Peyer's patch (tissue), 4 donors: ENCODE measurements at places on chromosomes 12 and 14. TPM values are rescaled to one million over a fixed set of nuclear protein-coding genes. Genes with fewer than 3 reads are reported as not detected.

DPF3 gene
- 24.7 TPM for total RNA-seq

PLEKHG7 gene
- total RNA-seq = 2.4 TPM

MLF2 gene
- 174 TPM for total RNA-seq

SVOP gene
- total RNA-seq = 1.2 TPM

CEBPE gene
- total RNA-seq = not detected

PRIMA1 gene
- 1.2 TPM for total RNA-seq

REP15 gene
- 14.3 TPM for total RNA-seq

RHOJ gene
- total RNA-seq = 43.7 TPM

SLC17A8 gene
- 83.1 TPM for total RNA-seq

DPY19L2 gene
- total RNA-seq = 7.4 TPM

CLEC1B gene
- not detected for total RNA-seq

SOAT2 gene
- not detected for total RNA-seq

TSHR gene
- total RNA-seq = not detected

IGFBP6 gene
- 185 TPM for total RNA-seq

GRCh38 chr12:67151886-67152285 lies 117.3 kb upstream of the CAND1 start:
- H3K27ac ChIP-seq = no peak overlapping the region
- no peaks in the 10 kb centered on the region for H3K36me3 ChIP-seq
- H3K4me1 ChIP-seq = no peaks in the 10 kb centered on the region
- DNase-seq = no peak
- H3K4me3 ChIP-seq = no peak overlapping the region

GRCh38 chr14:36113341-36113740 lies 63.2 kb downstream of the PTCSC3 start:
- H3K27ac ChIP-seq = no peak overlapping the region
- H3K27me3 ChIP-seq = no peaks in the 10 kb centered on the region
- no peak for DNase-seq
- no peaks in the 10 kb centered on the region for H3K36me3 ChIP-seq

GRCh38 chr14:79331830-79332229 lies 879.5 kb downstream of the DIO2 start:
- H3K27me3 ChIP-seq = no peaks in the 10 kb centered on the region
- H3K27ac ChIP-seq = no peak overlapping the region
- H3K4me1 ChIP-seq = no peaks in the 10 kb centered on the region

- no peaks in the 10 kb centered on the region for H3K27me3 ChIP-seq
- H3K4me3 ChIP-seq = no peak overlapping the region
- no peaks in the 10 kb centered on the region for H3K4me1 ChIP-seq
- H3K36me3 ChIP-seq = no peaks in the 10 kb centered on the region
- no peak for DNase-seq
- H3K27ac ChIP-seq = no peak overlapping the region
Measured at GRCh38 chr14:53938136-53938837, 18.3 kb downstream of the BMP4 start.

DNA sequence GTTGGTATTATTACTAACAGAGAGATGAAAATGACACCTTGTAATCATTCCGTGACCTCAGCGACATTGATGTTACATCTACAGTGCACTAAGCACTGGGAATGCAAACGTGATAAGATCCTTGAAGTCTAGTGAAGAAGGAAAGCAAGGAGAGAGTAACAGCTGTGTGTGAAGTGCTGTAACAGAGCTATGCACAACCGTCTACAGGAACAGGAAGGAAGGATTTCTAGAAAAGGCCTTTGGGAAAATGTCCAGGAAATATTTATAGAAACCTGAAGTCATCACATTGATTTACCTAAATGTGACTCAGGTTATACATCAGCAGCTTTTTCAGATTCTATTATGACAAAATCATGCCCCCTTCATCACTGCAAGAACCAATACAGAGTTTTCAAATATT lies 304.2 kb upstream of the AMIGO2 start:
- no peaks in the 10 kb centered on the region for H3K27me3 ChIP-seq
- no peak overlapping the region for H3K4me3 ChIP-seq
- DNase-seq = no peak
- H3K27ac ChIP-seq = no peak overlapping the region

GRCh38 chr12:59803735-59804134 lies 207.9 kb downstream of the SLC16A7 start:
- DNase-seq = no peak
- no peak overlapping the region for H3K4me3 ChIP-seq
- no peaks in the 10 kb centered on the region for H3K36me3 ChIP-seq
- no peak overlapping the region for H3K27ac ChIP-seq

DNA sequence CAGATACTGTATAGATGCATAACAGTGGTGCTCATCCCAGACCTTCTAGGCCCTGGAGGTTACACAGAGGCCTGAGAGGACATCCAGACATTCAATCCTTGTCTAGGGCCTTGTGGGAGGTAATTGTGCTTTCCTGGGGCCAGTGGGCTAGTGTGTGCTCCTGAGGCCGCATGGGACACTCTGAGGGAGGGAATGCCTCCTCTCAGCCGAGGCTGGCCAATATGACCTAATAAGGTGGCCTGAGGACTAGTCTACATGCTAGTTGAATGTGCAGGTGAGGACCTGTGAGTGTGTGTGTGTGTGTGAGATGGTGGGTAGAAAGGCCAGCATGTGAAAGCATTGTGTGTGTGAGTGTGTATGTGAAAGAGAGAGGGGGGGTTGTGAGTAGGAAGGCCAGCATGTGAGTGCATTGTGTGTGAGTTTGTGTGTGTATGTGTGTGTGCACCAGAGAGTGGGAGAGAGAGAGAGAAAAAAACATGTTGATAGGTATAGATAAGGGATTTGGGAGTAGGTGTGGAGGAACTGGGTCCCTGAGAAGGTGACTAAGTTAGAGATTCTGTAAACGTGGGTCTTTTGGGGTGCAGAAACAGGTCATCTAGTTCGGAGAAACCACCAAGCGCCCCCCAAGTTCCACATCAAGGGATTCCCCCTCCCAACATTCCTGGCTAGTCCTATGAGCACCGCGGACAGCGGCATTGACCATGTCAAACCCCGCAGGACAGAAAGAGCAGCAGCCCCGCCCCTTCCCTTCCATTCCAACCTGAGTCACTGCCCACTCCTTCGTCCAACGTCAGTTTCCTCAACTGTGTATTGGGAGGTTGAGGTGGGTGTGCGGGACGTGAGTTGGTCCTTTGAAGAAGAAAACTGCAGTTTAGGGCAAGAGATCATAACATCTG lies 9.7 kb upstream of the KRT81 start:
- no peak overlapping the region for H3K4me3 ChIP-seq
- no peaks in the 10 kb centered on the region for H3K4me1 ChIP-seq
- no peak overlapping the region for H3K27ac ChIP-seq
- H3K36me3 ChIP-seq = no peaks in the 10 kb centered on the region
- no peak for DNase-seq

DNA sequence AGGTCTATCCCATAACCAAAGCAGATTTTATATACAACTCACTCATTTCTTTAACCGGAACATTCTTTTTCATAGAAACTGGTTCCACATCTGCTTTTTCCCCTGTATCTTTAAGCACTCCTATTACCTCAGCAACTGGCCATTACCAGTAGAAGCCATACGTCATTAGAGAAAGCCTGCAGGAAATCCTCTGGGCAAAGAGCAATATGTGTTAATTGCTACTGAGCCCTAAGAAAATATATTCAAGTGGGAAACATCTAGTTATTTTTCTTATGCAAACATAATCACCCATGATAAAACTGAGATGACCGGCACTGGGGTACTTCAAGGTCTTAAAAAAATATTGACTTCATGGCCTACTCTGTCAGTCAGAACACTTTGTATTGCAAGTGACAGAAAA lies 28.2 kb upstream of the CPSF6 start:
- no peaks in the 10 kb centered on the region for H3K4me1 ChIP-seq
- no peak for DNase-seq
- no peaks in the 10 kb centered on the region for H3K27me3 ChIP-seq
- H3K36me3 ChIP-seq = no peaks in the 10 kb centered on the region
- H3K27ac ChIP-seq = no peak overlapping the region

GRCh38 chr14:63472986-63473788 lies 70.0 kb downstream of the PPP2R5E start:
- no peaks in the 10 kb centered on the region for H3K36me3 ChIP-seq
- H3K4me3 ChIP-seq = no peak overlapping the region
- H3K27ac ChIP-seq = no peak overlapping the region
- DNase-seq = no peak
- no peaks in the 10 kb centered on the region for H3K27me3 ChIP-seq

- no peaks in the 10 kb centered on the region for H3K36me3 ChIP-seq
- H3K4me1 ChIP-seq = no peaks in the 10 kb centered on the region
- no peaks in the 10 kb centered on the region for H3K27me3 ChIP-seq
- no peak for DNase-seq
- no peak overlapping the region for H3K4me3 ChIP-seq
- H3K27ac ChIP-seq = no peak overlapping the region
Measured at GRCh38 chr14:42642787-42643186, 1036.1 kb downstream of the LRFN5 start.

DNA sequence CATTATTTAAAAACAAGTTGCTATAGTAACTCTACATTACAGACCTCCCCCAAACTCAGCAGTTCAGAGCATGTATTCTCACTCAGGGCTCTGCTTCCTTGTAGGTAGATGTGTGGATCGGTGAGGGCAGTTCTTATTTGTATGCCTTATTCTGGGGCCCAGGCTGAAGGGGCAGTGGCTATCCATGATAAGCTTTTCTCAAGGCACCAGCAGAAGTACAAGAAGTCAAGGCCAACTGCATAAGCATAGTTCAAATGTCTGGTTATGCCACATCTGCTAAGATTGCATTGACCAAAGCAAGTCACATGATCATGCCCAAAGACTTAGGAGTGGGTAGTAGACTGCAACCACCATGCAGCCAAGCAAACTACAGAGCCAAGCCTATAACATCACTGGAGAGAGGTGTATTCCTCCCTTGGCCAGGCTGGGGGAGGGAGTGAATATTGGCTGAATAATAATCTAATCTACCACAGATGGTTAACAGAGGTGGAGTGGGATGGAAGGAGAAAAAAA lies 4.6 kb downstream of the PSEN1 start:
- H3K36me3 ChIP-seq = no peaks in the 10 kb centered on the region
- H3K4me3 ChIP-seq = no peak overlapping the region
- H3K27ac ChIP-seq = no peak overlapping the region
- no peak for DNase-seq
- no peaks in the 10 kb centered on the region for H3K27me3 ChIP-seq

DNA sequence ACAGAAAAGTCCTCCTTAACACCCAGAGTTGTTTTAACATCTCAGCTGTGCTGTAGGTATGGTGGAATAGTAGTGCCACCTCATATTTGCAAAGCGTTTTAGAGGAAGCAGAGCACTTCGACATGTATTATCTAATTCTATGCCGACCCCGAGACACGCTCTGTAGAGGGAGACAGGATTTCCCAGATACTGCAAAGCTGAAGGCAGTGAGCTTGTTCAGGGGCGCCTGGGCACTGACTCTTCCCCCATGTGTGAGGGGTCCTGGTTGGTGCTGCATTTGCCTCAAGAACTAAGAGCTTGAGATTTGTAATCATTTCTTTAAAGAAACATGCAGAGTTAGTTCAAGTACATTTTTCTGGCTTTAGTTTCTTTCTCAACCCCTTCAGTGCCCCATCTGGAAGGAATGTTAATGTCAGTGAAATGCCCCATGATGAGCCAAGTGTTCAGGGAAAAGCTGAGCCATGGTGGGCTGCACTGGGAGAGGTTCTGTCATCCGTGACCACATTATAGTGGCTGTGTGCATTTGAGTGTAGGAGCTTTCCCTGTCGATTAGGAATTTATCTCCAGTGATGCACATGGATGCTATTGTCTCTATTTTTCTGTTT lies 66.3 kb downstream of the MBIP start:
- H3K27me3 ChIP-seq = no peaks in the 10 kb centered on the region
- H3K27ac ChIP-seq = no peak overlapping the region
- DNase-seq = no peak

GRCh38 chr14:42523666-42524065 lies 917.0 kb downstream of the LRFN5 start:
- H3K4me1 ChIP-seq = no peaks in the 10 kb centered on the region
- no peak overlapping the region for H3K27ac ChIP-seq
- H3K4me3 ChIP-seq = no peak overlapping the region

GRCh38 chr12:5076761-5077160 lies 33.1 kb downstream of the KCNA5 start:
- H3K36me3 ChIP-seq = no peaks in the 10 kb centered on the region
- no peak overlapping the region for H3K27ac ChIP-seq
- H3K4me3 ChIP-seq = no peak overlapping the region
- H3K27me3 ChIP-seq = no peaks in the 10 kb centered on the region
- H3K4me1 ChIP-seq = no peaks in the 10 kb centered on the region
- no peak for DNase-seq

DNA sequence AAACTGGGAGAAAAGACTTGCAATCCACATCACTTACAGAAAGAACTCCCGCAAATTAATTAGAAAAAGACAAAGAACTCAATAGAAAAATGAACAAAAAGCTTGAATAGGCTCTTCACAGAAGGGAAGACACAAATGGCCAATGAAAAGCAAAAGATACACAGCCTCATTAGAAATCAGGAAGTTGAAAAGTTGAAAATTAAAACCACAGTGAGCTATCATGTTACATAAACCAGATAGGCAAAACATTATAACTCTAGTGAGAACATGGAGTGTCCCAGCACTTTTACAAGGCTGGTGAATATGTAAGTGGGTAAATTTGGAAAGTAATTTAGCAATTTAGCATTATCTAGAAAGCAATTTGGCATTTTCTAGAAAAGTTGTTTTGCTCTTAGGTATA lies 158.4 kb upstream of the RASSF8 start:
- DNase-seq = no peak
- H3K27me3 ChIP-seq = no peaks in the 10 kb centered on the region
- no peak overlapping the region for H3K27ac ChIP-seq
- H3K4me1 ChIP-seq = no peaks in the 10 kb centered on the region

GRCh38 chr12:51717326-51717925 lies 126.4 kb downstream of the SCN8A start:
- H3K4me1 ChIP-seq = no peaks in the 10 kb centered on the region
- H3K27ac ChIP-seq = no peak overlapping the region
- DNase-seq = no peak
- H3K36me3 ChIP-seq = no peaks in the 10 kb centered on the region
- no peaks in the 10 kb centered on the region for H3K27me3 ChIP-seq

DNA sequence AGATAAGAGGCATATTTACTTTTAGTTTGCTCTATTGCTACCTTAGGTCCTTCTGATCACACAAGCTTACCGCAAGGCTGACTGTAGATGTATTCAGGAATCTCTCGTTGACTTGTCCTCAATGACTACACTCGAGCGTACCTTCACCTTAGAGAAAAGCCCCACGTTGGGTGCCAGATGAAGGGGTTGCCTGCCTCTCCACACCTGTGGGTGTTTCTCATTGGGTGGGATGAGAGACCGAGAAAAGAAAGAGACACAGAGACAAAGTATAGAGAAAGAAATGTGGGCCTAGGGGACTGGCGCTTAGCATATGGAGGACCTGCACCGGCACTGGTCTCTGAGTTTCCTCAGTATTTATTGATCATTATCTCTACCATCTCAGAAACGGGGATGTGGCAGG lies 51.8 kb downstream of the ASCL4 start:
- H3K4me1 ChIP-seq = no peaks in the 10 kb centered on the region
- H3K4me3 ChIP-seq = no peak overlapping the region
- DNase-seq = no peak
- no peaks in the 10 kb centered on the region for H3K27me3 ChIP-seq
